ENCODE measurements at places on chromosomes 13 and 19.

DNA sequence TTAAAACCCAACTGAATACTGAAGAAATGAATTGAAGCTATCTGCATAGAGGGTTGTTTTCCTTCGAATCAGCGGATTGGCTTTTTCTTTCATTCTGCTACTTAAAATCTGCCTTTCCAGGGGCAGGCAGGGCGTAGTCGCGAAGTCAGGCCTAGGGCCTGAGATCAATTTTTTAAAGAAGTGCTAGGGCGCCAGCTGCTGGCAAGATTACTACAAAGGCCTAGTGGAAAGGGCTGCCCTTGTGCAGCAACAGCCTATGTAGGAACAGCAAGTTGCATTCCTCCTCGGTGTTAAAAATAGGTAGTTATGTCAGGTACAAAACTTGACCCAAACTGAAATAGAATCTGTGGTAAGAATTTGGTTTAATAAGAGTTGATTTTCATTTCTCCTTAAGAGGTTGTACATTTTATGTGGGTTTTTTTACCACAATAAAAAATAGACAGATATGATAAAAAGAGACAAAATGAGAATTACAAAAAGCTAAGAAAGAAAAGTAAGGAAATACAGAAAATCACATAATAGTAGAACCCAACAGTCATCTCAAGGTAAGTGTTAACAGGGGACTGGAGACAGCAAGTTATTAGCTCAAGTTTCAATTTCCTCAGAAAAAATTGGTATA is 9.5 kb upstream of the URAD start:
- DNase-seq = no peak
- no peak overlapping the region for H3K4me3 ChIP-seq
- H3K27me3 ChIP-seq = no peaks in the 10 kb centered on the region
- no peaks in the 10 kb centered on the region for H3K36me3 ChIP-seq

DNA sequence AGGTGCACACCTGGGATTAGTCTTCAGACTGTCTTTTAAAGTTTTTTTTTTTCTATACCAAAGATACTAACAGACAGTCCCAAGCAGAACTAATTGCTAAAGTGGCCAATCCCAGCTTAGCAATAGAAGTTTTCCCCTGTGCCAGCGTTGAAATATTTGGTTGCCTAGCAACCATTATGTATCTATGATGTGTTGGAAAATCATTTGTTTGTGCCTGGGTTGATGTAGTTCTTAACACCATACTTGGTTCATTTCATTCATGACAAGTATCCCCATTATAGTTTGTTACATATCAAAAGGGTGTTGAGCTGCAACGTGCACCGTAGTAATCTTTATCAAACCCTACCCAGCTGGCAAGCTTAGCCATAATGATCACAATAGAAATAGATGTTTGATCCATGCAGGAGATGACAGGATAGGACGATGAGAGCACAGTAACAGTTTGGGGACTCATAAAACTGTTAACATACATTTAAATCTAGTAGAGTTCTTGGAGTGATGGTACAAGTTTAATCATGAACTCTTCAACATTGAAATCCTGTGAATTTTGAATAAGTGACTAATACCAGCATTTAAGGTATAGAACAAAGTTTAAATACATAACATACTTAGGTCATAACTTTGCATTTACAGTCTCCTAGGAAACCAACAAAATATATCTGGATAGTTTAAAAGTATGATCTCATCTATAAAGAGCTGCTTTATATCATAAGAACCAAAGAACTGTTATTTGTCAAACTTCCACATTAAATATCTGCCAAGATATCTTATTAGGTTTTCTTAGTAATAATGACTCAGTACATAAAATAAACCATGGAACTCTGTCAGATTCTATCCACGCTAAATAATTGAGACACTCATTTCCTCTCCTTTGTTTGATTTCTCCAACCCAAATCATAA is 73.4 kb downstream of the MBNL2 start:
- DNase-seq = no peak
- no peak overlapping the region for H3K27ac ChIP-seq
- H3K27me3 ChIP-seq = no peaks in the 10 kb centered on the region

DNA sequence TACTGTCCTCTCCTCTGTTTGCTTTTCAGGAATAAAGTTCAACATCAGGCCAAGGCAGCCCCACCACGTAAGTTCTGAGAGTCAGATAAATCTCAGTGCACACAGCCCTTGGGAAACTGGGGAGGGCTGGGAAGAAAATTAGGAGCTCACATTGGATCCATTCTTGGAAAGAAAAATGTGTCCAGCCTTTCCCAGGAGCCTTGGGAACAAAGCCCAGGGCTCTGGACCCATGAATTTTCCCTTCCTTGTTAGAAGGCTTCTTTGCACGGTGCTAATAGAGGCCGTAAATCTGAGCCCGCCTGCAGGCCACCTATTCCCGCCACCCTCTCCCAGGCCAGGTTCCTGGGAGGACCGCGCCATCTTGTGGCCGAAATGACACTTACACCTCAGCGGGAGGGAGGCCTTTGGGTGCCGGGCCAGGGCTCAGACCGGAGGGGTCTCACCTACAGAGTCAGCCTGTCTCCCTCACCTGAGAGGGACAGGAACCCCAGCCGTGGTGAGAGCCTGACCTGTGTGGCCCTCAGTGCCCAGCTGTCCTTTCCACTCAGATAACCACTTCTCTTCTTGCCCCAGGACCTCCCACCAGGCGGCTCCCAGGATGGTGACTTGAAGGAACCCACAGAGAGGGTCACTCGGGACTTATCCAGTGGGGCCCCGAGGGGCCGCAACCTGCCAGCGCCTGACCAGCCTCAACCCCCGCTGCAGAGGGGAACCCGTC is 25.1 kb upstream of the KCTD15 start:
- H3K27me3 ChIP-seq = no peaks in the 10 kb centered on the region
- no peaks in the 10 kb centered on the region for H3K4me1 ChIP-seq
- peak; percentile 29 for DNase-seq
- no peaks in the 10 kb centered on the region for H3K36me3 ChIP-seq
- H3K4me3 ChIP-seq = no peak overlapping the region

- DNase-seq = no peak
- H3K27ac ChIP-seq = no peak overlapping the region
- H3K4me1 ChIP-seq = no peaks in the 10 kb centered on the region
- H3K36me3 ChIP-seq = no peaks in the 10 kb centered on the region
These were observed 73.6 kb downstream of the COG3 start for GRCh38 chr13:45538382-45538781.

DNA sequence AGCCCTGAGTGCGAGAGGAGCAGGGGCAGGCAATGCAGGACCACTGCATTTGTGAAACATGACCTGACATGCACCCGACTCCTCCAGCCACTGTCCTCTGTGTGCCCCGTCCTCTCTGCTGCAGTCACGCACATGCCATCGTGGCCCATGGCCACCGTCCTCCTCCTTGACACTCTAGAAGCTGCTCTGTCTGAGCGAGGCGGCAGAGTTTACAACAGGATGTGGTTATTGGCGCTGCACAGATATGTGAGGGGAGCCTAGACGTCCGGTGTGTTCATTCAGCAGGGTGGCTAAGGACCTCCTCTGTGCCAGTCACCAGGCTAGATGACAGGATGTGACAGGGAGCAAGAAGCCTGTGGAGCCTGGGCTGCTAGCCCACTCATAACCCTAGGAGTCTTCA is 277.8 kb downstream of the FOXO1 start:
- DNase-seq = no peak
- no peak overlapping the region for H3K27ac ChIP-seq
- no peaks in the 10 kb centered on the region for H3K27me3 ChIP-seq
- no peaks in the 10 kb centered on the region for H3K4me1 ChIP-seq
- no peaks in the 10 kb centered on the region for H3K36me3 ChIP-seq

DNA sequence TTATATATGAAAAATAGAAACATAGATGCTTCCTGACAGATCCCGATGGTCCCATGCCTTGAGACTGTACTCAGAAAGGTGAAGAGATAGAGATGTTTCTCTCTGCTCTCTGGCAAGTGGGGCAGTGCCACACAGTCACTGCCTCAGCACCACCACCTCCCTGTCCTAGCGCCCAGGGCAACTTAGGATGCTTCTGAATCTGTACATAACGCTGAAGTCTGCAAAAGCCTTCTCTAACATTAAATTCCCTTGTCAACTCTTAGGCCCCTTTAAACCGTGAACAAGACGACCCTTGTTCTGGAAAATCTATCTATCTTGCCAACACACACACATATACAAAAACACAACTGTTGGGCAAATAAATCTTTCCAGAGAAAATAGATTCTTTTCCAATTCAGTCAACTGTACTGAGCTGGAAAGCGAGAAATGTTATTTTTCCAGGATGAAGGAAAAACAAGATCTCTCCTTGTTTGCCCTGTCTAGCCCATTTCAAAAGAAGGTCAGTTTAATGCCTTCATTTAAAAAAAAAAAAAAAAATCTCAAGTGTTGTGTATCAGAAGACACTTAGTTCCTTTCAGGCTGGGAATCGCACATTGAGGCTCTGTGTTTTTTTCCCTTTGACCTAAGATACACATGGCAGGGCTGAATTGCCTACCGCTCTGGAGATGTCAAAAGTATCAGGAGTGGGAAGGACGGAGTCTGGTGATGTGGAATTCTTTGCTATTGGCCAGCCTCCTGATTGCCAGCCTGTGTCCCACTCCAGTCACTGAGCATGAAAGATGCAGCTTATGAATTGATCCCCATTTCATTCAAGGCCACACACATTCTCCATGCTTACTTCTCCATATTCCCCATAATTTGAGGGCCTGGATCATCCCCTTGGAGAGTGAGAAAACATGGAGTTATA is 241.4 kb downstream of the LACC1 start:
- no peaks in the 10 kb centered on the region for H3K4me1 ChIP-seq
- H3K27me3 ChIP-seq = no peaks in the 10 kb centered on the region
- H3K36me3 ChIP-seq = no peaks in the 10 kb centered on the region
- H3K27ac ChIP-seq = no peak overlapping the region
- no peak for DNase-seq

- no peak overlapping the region for H3K27ac ChIP-seq
- H3K4me3 ChIP-seq = no peak overlapping the region
- DNase-seq = no peak
- no peaks in the 10 kb centered on the region for H3K36me3 ChIP-seq
- H3K27me3 ChIP-seq = no peaks in the 10 kb centered on the region
These were observed 2.4 kb upstream of the TEKTIP1 start for GRCh38 chr19:3536429-3537100.
